Cerebellar nuclear complex (tissue), 1 donor: ENCODE measurements at places on chromosomes 2 and 18.

GRCh38 chr2:111121028-111121827 lies 514 bp downstream of the BCL2L11 start:
- DNase-seq = no peak

DNA sequence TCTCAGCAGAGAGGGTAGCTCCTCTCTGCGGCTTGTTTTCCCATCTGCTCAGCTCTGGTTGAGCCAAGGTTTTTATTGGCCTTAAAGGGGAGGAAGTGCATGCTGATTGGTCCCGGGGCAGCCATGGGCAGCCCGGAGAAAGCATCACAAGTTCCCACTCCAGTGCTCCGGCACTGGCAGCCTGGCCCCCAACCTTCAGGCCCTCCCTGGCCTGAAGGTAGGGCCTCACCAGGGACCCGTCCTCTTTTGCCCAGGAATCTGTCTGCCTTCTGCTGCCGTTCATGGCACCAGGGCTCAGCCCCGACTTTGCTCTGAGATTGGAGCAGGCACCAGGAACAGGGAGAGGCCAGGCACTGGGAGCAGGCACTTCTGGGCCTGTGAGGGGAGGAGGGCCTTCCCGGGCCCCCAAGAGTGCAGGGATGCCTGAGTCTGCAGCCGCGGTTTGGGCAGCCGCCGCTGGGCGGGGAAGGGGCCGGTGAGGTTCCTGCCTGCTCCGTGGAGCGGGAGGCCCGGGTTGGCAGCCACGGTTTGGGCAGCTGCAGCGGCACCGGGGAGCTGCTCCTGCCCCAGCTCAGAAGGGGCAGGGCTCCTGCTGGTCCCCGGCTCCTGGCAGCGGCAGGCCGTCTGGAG lies 17.5 kb upstream of the ILKAP start:
- DNase-seq = peak; percentile 77

- no peak for DNase-seq
Measured at GRCh38 chr2:99205491-99205890, 24.5 kb downstream of the MRPL30 start.

DNA sequence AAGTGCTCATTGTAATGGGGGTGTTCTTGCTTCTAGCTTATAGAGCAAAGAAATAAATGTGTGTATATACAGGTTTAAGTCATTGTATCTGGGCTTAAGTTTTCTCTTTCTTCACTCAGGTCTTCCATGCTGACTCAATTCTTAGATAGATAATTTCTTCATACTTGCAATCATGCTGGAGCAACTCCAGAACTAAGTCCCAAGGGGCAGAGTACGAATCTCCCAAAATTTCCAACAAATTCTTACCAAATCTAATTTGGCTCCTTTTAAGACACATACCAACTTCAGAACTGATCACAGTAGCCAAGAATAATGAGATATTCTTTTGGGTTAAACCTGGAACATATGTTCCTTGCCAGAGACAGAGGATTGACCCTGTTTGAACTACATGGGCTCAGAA lies 4.3 kb upstream of the SPAG16 start:
- no peak for DNase-seq

- no peak for DNase-seq
Measured at GRCh38 chr2:170524828-170525565, 190.1 kb upstream of the SP5 start.

DNA sequence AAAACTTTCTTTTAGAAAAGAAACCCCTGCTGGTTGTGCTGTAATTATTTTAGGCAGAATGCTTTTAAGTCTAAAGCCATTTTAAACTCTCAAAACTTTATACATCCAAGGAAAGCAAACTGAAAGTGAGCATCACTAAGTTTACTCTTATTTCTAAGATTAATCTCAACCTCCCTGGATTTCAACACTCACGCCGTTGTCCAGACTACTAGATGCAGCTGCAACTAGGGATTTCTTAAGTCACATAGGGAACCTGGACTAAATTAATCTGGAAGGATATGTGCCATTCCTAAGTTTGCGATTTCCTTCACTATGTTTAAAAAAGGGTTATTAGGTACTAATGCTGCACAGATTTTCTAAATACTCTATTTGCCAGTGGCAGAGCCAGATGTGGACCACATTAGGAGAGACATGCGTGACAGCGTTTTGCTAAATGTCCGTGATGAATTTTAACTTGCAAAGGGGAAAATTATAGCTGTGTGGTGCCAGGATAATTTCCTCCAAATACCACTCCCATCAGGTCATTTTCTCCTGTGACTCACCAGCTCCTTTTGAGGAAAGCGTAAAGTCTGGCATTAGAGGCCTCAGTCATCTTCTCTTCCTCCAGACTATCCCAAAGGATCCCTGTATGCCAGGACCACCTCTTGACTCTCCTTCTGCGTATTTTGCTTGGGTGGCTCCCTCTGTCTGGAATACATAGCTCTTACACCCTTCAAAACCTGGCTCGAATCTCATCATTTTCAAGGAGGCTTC lies 143.7 kb downstream of the ATL2 start:
- DNase-seq = no peak

- DNase-seq = no peak
Measured at GRCh38 chr2:160394153-160394552, 99.5 kb downstream of the RBMS1 start.

- no peak for DNase-seq
Measured at GRCh38 chr2:37361994-37362698, 17.7 kb downstream of the QPCT start.

- DNase-seq = no peak
Measured at GRCh38 chr2:144939590-144939989, 419.7 kb upstream of the ZEB2 start.

GRCh38 chr2:204888222-204888621 lies 342.9 kb downstream of the PARD3B start:
- no peak for DNase-seq

GRCh38 chr2:99805930-99806476 lies 316.2 kb upstream of the REV1 start:
- DNase-seq = no peak

GRCh38 chr2:66561645-66562303 lies 126.8 kb downstream of the MEIS1 start:
- DNase-seq = no peak

DNA sequence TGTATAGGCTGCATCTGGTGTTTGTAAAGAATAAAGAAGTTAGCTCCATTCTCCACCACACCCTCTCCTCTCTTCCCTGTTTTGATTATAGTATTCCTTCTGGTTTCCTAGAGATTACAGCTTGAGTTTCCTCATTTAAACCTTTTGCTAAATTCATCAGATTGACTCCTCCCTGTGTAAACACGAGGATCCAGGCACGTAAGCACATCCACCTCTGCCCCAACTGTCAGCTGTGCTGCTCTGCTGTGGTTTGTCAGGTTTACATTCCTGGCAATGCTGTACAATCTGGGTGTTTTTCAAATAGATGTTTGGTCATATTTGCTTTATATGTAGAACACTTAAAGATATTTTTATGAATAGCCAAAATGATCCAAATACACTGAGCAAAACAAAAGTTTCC lies 302.8 kb downstream of the PTGR3 start:
- DNase-seq = no peak

GRCh38 chr2:20539133-20539719 lies 92.4 kb downstream of the RHOB start:
- no peak for DNase-seq

DNA sequence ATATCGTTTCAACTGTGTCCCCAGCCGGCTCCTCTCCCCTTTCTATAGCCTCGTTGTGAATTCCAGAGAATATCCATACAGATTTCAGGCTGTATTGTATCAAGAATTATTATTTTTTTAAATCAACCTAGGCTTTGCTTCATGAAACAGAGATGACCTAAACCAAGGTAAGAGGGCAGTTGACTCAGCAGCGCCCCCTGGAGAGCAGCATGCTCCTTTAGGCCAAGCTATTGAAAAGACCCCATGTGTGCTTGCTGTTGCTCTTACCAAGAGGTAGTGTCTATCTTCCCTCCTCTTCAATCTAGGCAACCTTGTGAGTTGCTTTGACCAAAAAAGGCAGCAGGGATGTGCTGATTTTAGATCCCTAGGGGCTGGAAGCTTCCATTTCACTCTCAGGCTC lies 426.7 kb upstream of the SMIM21 start:
- DNase-seq = no peak

DNA sequence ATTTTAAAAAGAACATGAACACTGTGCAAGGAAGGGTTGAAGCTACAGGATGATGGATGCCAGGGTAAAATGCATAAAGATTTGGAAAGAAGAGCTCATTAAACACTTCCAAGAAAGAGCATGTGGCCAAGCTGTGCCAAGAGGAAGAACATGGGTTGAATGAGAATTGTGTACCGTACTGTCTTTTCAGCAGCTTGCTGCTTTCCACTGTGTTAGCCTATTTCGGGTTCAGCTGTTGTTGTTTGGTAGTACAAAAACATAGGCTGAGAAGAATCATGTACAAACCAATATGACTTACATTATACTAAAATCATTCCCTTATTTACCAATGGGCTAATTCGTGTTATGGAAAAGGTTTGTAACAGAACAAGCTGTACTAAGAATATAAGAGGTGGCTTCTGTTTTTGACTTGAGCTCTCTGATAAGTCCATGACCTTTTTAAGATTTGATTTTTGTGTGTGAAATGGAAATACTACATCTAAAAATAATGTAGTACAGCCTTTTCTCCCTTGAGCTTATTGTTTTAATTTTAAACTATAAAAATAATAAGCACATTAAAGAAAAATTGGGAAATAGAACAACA lies 188.3 kb upstream of the STON1 start:
- DNase-seq = peak; percentile 59

GRCh38 chr2:109264595-109265328 lies 135.8 kb downstream of the SH3RF3 start:
- DNase-seq = no peak

GRCh38 chr2:206354129-206354528 lies 79.7 kb downstream of the ZDBF2 start:
- DNase-seq = no peak

DNA sequence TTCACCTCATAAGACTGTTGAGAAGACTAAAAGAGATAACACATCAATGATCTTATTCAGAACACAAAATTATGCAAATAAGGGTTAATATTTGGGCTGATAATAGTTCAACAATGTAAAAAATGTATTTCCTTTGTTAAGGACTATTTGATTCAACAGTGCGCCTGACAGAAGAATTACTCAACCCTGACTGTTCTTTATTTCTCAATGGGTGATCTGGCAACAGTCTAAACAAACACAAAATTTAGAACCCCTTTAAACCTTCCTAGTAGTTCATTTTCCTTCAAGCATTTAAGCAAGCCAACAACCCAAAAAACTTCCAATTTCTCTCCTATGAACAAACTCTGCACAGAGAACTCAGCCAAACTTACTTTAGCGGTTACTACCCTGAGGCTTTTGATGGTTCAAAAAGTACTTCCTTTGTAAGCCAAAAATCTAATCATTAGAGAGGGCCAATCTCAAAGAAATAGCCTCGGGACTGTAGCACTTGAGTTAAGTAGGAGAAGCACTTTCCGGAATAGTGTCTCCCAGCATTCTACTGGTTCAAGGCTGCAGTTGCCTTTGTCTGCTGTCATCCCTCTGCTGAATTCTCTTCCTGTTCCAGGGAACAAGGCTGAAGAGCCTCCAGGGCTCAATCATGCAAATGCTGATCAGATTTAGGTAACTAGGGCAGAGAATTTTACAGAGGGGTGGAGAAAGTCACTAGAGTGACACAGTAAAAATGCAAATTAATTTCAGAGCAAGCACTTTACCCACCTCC lies 40.9 kb upstream of the MAPK4 start:
- DNase-seq = no peak

DNA sequence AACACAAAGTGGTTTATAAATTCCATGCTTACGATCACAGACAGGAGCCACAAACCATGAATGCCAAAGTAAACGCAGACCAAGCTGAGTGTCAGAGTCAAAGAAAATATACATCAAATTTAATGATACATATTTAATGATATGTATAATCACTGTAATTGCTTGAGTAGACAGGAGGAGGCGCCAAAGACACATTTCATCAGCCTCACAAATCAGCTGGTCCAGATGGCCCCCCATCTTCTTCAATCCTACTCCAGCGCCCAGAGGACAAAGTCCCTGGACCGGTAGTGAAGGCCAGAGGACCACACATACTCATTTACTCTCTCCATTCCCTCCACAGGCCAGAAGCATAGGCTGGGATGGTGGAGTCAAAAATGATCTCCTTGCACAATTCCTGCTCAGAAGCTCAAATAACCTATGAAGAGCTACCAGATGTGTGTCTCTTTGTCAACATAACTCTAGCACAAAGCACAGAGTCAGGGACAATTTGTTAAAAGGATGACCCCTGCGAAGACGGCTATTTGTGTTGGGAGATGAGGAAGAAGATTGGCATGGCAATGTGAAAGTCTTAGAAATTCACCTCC lies 149.3 kb upstream of the PGAP1 start:
- no peak for DNase-seq

- DNase-seq = no peak
Measured at GRCh38 chr18:46424898-46425297, 232.1 kb downstream of the LOXHD1 start.

DNA sequence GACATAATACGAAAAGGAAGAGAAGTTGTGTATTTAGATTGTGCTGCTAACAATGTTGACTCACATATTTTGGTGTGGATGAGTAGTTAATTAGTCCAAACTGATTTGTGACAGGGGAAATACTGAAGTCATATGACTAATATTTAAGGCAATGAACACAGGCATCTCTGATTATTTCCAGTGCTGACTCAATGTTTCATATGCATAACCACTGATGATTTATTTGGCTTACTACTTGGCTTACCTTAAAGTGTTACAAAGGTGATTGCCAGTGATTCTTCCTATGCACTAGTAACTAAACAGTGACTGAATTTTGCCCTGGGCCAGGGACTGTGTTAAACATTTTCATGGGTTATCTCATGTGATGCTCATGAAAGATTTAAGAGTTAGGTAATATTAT lies 722.6 kb downstream of the METTL4 start:
- no peak for DNase-seq

DNA sequence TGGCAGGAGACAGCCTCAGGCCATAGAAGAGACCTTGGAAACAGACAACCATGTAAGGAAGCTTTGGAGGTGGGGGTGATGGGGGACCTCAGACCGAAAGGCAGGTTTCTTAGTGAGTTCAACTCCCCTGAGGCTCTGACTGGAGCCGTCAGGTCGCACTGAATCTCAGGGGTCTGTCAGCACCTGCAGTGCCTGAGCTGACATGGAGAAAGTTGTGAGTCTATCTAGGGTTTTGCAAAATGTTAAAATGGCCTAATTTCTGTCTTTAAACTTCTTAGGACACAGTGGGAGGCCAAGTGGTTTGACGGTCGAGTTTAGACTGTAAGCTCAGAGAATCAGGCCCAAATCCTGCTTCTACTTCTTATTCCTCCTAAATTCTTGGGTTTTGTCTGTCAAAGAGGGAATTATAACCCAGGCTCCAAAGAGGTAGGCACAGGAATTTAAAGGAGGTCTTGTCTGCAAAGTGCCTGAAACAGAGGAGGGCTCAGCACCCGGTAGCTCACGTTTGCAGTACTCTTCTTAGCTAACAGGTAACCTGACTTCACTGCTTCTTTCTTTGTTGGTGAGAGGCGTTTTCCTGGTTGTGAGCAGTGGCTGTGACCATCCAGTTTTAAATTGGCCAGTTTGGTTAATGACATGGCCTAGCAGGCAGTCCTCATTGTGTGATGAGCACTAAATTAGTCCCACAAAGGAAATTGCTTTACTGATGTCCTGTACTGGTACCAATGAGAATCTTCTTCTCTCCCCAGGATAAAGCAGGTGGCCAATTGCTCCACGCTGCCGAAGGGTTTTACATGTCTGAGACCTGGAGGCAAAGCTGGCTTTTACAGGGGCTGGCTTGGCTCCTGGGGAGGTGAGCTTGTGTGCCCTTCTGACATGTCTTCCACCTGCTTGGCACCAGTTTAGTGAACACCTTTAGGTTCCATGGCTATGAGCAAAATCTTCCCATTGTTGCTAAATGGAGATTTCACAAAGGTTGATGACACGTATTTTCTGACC lies 95.7 kb downstream of the MYCN start:
- DNase-seq = no peak
